Effector memory CD8-positive, alpha-beta T cell (primary cell): ENCODE measurements at places on chromosomes 3 and 15.
A peak's percentile ranks its signal among the peaks of the same experiment; 100 is the strongest.

- no peak for DNase-seq
Observed at GRCh38 chr3:52090131-52090932, 34.0 kb upstream of the DUSP7 start.

GRCh38 chr3:69013253-69014021, at the start of gene EOGT:
EOGT (minus strand) TSS chr3:69013684; CDS start chr3:69009846, 3,838 bp downstream.
- peak; percentile 74 for DNase-seq

DNA sequence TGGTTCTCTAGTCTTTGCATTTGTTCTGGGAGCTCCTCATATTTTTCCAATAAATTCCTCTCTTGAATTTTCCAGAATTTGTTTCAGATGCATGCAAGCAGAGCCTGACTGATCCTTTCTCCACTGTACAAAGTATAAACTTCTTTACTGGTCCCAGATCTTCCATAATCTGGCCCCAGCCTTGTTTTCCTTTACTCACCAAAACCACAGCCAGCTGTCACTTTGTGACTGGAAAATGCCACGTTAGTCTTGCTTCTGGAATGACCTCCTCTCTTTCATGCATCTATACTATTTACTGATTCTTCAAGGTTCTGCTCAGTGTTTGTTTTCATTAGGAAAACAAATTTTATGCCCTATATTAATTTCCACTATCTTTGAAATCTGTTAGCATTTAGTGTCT, 60.4 kb upstream of the SPPL2A start:
- DNase-seq: no peak

GRCh38 chr3:168870892-168871291, 775.2 kb upstream of the GOLIM4 start:
- DNase-seq: no peak

GRCh38 chr3:108227131-108227530, 4.9 kb upstream of the IFT57 start:
- DNase-seq: no peak

- no peak for DNase-seq
Observed at GRCh38 chr15:90512981-90513380, 16.7 kb upstream of the CRTC3 start.

- DNase-seq: no peak
Observed at GRCh38 chr3:67075295-67075694, 77.2 kb downstream of the KBTBD8 start.

- DNase-seq: no peak
Observed at GRCh38 chr15:100714749-100715342, 112.5 kb downstream of the ASB7 start.

DNA sequence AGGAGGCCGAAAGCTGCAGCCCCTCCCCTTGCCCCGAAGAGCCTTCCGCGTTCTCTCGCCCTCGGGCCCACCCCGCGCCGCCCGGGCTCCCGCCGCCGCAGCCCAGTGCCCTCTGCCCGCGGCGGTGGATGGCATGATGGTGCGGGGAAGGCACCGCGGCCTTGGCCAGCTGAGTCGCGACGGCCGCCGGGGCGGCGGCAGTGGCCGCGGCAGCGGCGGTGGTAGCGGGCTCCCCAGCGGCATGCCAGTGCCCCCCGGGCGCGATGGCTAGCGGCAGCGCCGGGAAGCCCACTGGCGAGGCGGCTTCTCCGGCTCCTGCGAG, 1.2 kb downstream of the TLNRD1 start:
- DNase-seq: no peak
